ENCODE measurements at places on chromosomes 12 and 14.

- DNase-seq = peak; percentile 20
Observed at GRCh38 chr12:28550757-28551704, 360.8 kb downstream of the CCDC91 start.

DNA sequence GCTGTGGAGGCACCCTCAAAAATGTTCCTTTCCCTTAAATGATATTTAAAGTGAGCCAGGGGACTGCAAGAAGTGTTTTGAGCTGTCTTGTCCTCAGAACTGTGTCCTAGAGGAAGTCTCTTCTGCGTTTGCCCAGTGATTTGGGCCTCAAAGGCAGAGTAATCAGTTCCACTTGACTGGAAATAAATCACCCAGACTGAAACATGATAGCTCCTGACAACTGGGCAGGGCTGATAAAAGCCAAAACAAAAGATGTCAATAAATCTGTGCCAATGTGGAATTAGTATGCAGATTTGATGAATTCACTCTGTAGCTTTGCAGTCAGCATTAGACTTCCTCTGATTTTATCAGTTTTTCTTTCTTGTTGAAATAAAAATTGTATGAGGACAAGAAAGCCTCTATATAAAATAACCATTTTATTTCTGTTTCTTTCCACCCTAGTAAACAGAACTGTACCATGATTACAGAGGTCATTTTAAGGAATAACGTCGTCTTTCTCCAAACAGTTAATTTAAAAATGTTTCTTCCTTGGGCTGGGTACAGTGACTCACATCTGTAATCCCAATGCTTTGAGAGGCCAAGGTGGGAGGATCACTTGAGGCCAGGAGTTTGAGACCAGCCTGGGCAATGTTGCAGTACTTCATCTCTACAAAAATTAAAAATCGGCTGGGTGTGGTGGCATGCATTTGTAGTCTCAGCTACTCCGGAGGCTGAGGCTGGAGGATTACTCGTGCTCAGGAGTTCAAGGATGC is 180.8 kb downstream of the ERC1 start:
- DNase-seq = peak; percentile 13

DNA sequence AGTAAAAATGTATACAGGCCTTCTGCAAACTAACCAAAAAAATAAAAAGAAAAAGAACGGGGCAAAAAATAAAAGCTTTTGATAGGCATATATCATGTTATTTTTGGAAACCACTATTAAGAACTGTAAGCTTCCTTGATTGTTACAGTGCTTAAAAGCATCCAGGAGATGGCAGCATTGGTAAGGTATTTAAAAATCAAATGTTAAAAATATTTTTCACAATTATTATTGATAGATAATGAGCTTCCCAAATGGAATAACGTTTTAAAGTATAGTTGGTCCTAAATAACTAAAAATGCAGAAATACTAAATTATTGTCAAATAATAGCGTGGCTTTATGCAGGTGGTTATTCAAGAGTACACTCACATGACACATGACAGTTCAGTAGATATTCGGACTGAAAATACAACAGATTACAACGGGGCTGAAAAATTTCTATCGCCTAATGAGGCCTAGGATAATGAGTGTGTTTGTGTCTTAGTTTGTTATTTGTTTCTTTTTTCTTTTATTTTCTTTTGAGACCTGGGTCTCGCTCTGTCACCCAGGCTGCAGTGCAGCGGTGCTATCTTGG is 127.2 kb upstream of the ATF7IP start:
- DNase-seq = no peak

DNA sequence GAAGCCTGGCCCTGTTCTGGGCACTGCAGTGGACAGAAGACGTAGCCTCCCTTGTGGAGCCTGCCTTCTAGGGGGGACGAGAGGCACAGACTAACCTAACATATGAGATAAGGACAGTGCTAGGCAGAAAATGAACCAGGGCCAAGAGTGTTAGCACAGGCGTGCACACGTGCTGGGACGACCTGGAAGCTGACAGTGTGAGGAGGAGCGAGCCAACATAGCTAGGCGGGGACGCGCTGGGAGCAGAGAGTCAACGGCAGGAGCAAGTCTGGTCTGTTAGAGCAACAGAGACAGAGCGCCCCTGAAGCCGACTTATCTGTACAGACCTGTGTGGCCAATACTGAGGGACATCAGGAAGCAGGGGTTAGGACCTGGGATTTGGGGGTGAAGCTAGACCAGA is 8.0 kb downstream of the PXMP2 start:
- DNase-seq = no peak

DNA sequence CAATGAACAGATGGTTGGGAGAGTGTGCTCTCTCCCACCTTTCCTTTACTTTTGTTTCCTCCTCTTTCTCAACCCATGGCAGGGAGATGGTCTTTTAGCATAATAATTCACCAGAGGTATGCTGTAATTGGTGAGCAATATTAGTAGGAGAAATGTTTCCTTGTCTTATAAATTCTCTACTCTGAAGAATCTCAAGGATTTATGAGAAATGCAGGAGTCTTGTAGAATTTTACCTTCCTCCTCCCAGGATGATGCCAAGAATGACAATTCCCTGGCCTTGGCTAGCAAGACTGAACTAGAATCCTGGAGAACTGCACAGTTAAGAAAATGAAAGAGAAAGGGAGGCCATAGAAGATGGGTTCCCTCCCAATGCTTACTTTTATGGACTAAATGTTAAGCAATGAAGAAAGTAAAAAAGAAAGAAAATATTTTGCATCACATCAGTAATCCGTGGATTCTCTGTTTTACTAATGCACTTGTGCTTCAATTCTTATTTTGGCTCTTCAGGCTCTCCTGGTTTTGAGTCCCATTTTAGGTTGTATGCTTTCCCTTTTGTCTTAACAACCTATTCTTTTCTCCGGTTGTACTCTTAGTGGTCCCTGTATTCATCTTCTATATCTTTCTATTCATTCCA is 192.9 kb upstream of the GARIN6 start:
- no peak for DNase-seq

- no peak for DNase-seq
Observed at GRCh38 chr14:90556666-90557450, 160.0 kb downstream of the CALM1 start.

DNA sequence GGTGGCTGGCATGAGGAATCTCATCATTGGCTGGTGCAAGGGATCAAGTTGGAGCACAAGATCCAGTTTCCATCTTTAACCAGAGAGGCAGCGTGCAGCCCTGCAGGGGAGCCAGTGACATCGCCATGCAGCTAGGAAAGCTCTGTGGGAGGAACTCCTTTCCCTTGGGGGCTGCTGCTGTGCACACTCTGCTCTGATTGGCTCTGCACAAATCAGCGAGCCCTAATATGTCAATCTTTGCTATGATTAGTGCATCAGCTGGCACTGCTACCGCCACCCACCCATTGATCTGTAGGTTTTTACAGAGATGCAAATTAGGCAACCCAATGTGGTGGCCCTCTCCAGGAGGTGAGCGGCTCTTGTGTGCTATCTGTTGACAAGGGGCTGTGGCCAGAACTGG is 262.6 kb downstream of the PCNX1 start:
- DNase-seq = no peak

- DNase-seq = peak; percentile 61
Observed at GRCh38 chr12:121388421-121388981, 11.4 kb upstream of the RNF34 start.

GRCh38 chr12:1117371-1117770 is 126.3 kb downstream of the ERC1 start:
- DNase-seq = no peak

GRCh38 chr12:76374386-76375020 is 26.3 kb upstream of the BBS10 start:
- no peak for DNase-seq

- peak; percentile 93 for DNase-seq
Observed at GRCh38 chr14:104826189-104826860, 25.4 kb downstream of the ZBTB42 start.

- no peak for DNase-seq
Observed at GRCh38 chr14:55901291-55901690, 216.9 kb upstream of the PELI2 start.

DNA sequence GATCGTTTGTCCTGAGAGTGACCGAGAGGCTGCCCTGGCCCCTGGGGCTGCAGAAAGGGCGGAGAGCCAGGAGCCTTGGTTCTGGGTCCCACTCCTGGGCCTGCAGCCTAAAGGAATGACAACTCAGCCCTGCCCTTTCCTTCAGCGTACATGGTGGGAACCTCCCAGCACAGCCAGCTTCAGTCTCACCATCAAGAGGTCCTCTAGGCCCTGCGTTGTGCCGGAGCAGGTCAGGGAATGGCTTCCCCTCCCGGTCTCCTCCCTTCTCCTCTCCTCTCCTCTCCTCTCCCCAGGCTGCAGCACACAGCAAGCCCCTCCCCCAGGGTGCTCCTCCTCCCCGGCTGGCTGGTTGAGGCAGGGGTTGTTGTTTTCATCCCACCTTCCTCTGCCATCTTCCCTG is 44.6 kb upstream of the TUNAR start:
- DNase-seq = no peak

GRCh38 chr12:8687846-8688601 is 9.8 kb upstream of the RIMKLB start:
- DNase-seq = peak; percentile 48

DNA sequence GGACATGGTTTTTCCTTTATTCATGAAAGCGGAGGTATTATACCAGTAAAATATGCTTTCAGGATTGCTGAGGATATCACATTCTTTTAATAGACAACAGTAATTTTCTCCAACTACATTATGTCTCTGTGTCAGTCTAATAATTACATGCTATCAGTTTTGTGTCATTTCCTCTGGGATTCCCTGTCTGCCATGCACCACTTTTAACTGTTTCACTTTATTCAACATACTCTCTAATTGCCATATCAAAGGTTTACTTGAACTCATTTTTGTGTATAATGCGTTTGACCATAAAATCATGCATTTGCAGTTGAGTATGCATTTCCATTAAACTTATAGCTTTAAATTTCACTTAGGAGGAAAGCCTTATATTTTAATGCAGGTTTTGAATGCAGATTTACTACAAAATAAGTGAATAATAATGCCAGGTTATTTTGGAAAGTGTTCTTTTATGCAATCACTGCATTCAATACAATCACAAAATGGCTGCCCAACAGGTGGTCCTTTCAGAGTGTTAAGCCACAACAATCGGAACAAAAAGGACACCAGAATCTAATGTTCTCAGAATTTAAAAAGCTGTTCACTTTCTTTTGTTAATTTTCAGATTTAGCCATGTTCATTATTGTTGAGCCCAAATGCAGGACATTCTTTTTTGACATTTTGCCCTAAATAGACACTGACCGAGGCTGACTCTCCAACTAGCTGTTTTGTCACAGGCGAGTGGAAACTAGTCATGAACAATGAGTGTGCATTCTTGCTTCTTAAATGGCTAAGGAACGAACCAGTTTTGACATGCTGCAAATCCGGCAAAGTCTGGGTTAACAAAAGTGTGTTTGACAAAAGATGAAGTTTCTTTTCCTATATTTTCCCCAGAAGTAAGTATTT is 40.9 kb downstream of the MBIP start:
- DNase-seq = peak; percentile 32

- DNase-seq = peak; percentile 27
Observed at GRCh38 chr14:21748869-21749303, 75.3 kb upstream of the OR4E1 start.

DNA sequence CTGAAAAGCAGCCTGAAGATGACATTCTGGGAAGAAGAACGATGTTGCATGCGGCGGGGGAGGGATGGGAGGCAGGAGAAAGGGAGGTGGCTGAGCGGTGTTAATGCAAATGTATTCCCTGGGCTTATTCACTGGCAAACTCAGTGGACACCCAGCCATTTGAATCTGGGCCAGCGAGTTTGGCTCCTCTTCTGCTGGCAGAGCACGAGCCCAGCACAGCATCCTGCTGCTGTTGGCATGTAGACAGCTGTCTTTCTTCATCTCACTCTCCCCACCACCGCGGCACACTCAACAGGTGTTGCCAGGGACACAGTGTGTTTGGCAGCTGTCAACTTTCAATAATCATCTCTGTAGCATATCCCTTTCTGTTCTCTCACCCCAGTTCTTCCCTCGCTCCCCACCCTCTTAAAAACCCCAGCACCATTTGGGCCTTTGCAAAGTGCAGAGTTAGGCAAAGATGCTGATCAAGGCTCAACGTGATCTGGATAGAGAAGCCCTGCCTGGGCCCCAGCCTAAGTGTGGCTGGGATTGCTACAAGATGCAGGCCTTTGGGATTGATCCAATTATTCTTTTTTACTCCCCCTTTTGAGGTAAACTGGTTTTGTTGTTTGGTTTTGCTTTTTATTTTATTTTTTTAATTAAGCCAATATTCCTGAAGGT is 131.9 kb downstream of the EXOC5 start:
- DNase-seq = no peak

GRCh38 chr14:101736071-101736470 is 25.4 kb upstream of the PPP2R5C start:
- no peak for DNase-seq

DNA sequence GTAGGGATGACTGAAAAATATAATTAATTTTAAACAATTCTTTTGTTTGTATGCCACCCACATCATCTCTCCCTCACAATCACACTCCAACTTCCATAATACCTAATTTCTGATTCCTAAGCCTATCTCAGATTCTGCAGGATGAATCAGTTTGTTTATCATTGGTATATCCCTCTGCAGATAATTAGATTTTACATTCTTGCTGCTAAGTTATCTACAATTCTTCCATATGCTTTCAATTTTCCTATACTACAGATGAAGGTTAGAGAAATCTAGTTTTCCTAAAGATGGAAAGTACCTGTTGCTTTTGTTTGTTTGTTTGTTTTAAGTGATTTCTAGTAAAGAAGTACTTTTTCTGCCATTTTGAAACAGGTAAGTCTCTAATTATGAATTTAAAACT is 105.3 kb downstream of the ANKS1B start:
- no peak for DNase-seq

DNA sequence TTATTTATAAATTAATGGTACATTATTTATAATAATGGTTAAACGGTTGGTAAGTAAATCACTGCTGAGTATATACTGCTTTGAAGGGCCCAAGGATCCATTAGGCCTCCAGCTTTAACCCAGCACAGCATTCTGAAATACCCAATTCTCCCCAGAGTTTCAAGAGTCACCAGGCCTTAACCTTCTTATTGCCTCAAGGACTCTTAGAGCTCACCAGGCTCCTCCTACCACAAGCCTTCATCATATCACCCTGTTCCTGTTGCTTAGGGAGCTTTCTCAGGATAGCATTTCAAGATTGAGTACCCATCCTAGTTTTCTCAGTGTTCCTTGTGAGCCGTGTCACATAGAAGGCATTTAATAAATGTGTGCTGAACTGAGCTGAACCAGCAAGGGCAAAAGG is 242.5 kb downstream of the FBXL14 start:
- DNase-seq = no peak

- no peak for DNase-seq
Observed at GRCh38 chr12:1618489-1618888, 10.5 kb upstream of the WNT5B start.

GRCh38 chr14:104098272-104099095 is 13.0 kb downstream of the ASPG start:
- DNase-seq = no peak

GRCh38 chr12:57771236-57771872 is 551 bp downstream of the METTL1 start:
- peak; percentile 96 for DNase-seq
